ENCODE measurements at places on chromosomes 4 and X. TPM values are rescaled to one million over a fixed set of nuclear protein-coding genes. Genes with fewer than 3 reads are reported as not detected.
A peak's percentile ranks its signal among the peaks of the same experiment; 100 is the strongest.

DNA sequence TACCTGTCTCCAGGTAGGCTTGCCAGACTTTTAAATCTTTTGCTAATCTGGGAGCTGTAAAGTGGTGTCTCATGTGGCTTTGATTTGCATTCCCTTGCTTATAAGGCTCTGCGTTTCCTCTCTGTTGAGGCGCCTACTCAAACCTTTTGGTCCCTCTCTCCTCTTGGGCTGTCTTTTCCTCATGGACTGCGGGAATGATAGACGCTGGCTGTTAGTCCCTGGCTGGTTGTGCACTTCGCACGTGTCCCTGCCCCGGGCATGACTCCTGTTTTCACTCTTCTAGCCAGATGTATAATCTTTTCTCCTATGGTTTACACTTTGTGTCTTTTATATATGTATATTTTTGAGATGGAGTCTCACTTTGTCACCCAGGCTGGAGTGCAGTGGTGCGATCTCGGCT, 39.7 kb downstream of the RGS12 start:
- no peak for DNase-seq

GRCh38 chr4:98530572-98530971, 127.8 kb downstream of the TSPAN5 start:
- no peak for DNase-seq

Gene DCK
- total RNA-seq = 26.5 TPM

DNA sequence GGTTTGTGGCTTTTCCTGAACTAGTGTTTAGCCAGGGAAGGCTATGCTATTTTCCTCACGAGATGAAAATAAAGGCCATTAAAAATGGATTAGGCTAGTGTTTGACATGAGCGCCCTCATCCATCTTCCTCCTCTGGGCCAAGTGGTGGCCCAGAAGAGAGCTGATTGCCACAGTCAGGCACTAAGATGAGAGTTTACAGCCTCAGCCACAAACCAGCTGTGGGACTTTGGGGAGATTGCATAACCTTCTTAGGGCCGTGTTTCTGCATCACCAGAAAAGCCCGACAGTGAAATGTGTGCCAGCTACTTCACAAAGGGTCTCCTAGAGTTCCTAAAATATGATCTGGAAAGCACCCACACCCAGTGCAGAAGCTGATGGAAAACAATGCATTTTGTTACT, 42.3 kb upstream of the LNX1 start:
- DNase-seq = no peak

GRCh38 chrX:29652484-29652883, 562.9 kb upstream of the MAGEB2 start:
- no peak for DNase-seq

Gene IBSP
- total RNA-seq = not detected

Gene FGF16
- total RNA-seq = 0.74 TPM

GRCh38 chr4:137693641-137694040, 161.3 kb upstream of the PCDH18 start:
- DNase-seq = no peak

- no peak for DNase-seq
Observed at GRCh38 chrX:23788521-23788920, 5.5 kb downstream of the SAT1 start.

- no peak for DNase-seq
Observed at GRCh38 chrX:149641835-149642234, 10.2 kb upstream of the TMEM185A start.

GRCh38 chrX:15675490-15675921, 10.9 kb upstream of the CLTRN start:
- peak; percentile 90 for DNase-seq

- no peak for DNase-seq
Observed at GRCh38 chr4:3857269-3857926, 91.2 kb downstream of the ADRA2C start.

DNA sequence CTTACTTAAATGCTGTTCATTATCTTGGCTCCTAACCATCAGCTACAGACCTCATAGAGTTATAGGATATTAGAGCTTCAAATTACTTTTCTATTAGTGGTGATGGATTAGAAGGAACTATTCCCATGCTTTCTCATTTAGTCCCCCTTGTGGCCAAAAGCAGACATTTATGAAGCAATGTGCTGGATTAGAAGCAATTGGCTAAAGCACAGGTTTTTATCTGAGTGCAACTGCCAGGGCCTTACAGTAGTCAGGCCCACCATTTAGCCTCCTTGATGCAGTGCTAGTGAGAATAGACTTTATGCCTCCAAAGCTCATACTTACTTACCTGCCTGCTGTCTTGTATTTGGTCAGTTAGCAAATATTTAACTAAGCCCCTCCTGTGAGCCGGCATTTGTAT, 93.0 kb downstream of the TSPAN7 start:
- DNase-seq = peak; percentile 47

DNA sequence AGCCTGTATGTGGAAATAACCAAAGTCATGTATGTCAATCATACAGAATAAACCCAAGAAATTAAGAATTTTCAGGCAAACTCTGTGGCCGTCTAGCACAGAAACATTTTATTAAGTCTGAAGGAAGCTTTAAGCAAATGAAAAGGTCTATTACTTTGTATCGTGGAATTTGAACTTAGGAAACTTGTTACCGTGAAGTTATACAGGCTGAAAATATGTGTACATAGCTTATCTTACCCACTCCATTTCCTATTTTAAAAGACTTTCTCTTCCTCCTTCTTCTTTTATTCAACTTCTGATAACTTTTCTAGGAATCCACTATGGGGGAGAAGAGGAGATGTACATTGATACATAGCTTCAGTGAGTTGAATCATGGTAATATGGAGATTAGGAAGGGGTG, 108.3 kb downstream of the AGTR2 start:
- no peak for DNase-seq

Gene MAPK10
- total RNA-seq = 11.6 TPM

Gene TEX11
- 0.37 TPM for total RNA-seq

DNA sequence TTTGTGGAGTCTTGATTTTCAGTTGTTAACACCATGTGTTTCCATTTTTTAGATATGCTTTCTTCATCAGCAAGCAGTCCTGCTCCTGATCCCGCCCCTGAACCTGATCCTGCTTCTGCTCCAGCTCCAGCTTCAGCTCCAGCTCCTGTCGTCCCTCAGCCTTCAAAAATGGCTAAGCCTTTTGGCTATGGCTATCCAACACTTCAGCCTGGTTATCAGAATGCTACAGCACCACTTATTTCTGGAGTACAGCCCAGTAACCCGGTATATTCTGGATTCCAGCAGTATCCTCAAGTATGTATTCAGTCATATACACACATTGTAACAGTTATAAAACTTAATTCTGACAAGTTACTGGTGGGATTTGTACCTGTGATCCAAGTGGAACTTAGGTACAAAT, 60.9 kb downstream of the SEC24B start:
- no peak for DNase-seq

DNA sequence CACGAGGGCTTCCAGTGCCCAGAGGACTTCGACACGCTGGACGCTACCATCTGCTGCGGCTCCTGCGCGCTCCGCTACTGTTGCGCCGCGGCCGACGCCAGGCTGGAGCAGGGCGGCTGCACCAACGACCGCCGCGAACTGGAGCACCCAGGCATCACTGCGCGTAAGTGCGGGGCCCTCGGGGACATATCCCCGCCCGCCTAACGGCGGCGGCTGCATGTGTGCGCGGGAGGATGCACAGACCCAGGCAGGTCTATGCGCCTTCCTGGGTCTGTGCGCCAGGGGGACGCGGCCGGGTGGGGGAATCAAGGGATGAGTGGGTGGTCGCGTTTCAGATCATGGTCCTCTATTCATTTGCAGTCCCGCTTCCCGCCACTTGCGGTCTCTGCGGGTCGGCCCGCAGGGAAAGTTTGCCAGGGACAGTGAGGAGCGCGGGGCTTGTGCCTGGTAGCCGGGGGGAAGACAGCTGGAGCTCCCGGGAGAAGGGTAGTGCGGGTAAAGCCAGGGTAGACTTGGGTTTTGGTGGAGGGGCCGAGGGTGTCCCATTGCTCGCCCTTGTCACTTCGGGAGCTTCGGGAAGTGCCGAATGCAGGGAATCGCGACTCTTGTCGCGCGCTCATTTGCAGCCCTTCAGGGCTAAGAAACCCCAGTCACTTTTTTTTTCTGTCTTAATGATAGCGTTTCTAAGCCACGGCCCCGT, 1.0 kb downstream of the SHISA3 start:
- DNase-seq = peak; percentile 70

GRCh38 chr4:25174674-25175073, 14.4 kb upstream of the SEPSECS start:
- DNase-seq = no peak

GRCh38 chrX:30005813-30006212, 209.6 kb upstream of the MAGEB2 start:
- DNase-seq = no peak

Gene GYG2
- 40.5 TPM for total RNA-seq

GRCh38 chr4:71377561-71377960, 38.7 kb downstream of the SLC4A4 start:
- no peak for DNase-seq

DNA sequence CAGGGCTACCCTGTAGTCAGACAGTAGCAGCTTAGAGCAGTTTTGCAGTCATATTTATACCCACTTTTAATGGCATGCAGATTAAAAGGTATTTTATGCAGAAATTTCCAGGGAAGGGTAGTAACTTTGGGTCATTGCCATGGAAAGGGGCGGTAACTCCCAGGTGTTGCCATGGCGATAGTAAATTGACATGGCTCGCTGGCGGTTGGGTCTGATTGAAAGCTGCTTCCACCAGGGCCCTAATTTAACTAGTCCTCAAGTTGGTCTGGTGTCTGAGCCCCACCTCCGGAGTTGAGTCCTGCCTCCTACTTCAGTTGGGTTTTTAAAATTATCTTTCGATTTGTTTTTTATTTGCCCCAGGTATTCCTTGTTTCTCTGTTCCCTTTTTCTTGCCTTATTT, 70.1 kb downstream of the NAA11 start:
- DNase-seq = peak; percentile 45

DNA sequence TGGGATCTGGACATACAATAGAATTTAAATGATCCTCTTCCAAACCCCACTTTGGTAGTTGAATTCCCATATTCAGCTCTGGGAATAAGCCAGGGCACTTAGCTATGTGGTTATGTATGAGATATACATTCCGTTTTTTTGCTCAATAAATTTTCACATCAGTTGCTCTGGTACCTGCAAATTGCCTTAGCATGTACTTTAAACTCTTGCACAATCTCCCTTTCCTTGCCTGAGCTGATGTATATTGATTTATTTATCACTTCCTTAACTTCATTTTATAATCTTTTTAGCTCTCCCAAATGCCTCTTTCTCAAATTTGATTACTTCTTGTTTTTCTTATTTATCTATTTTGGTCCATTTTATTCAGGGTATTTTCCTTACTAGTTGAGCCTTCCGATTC, 90.1 kb upstream of the AGA start:
- DNase-seq = no peak

- DNase-seq = no peak
Observed at GRCh38 chr4:74112399-74113105, 13.6 kb upstream of the CXCL2 start.

DNA sequence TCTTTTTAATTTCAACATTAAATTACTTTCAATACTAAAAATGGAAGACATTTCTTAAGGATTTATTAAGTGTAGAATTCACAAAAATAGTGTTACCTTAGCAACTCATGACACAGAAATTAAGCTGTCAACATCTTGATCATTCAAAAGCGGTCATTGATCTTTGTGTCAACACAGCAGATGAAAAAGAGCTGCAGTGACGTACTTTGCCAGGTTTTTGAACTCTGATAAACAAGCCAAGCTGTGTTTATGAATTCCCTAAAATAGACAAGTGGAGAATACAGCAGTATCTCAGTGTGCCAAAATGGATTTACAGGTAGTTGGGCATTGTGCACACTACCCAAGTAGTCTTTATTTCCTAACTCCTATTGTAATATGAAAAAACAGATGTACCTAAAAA, 1141.8 kb upstream of the PCDH7 start:
- no peak for DNase-seq

DNA sequence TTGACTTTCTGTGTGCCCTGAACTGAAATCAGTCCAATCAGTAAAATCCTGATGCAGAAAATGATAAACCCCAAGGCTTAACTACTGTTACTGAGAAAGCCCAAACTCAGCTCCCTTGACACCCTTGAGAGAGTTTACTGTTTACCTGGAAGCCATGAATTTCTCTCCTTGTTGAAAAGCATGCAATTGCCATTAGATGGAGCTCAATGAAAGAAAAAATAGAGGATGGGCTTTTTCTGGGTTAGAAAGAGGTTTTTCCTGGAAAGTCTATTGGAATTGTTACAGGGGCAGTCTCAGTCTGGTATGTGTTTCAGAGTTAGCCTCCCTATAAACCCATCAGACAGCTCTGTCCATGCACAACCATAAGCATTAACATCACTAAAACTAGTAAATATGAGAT, 66.4 kb upstream of the C4orf54 start:
- DNase-seq = no peak

Gene GPR82
- not detected for total RNA-seq
